Stimulated activated CD4-positive, alpha-beta T cell treated with anti-CD3 and anti-CD28 coated beads, Interleukin-4, amount 100 ng/mL, for 48 hours (primary cell): ENCODE measurements at places on chromosomes 5 and 9.

DNA sequence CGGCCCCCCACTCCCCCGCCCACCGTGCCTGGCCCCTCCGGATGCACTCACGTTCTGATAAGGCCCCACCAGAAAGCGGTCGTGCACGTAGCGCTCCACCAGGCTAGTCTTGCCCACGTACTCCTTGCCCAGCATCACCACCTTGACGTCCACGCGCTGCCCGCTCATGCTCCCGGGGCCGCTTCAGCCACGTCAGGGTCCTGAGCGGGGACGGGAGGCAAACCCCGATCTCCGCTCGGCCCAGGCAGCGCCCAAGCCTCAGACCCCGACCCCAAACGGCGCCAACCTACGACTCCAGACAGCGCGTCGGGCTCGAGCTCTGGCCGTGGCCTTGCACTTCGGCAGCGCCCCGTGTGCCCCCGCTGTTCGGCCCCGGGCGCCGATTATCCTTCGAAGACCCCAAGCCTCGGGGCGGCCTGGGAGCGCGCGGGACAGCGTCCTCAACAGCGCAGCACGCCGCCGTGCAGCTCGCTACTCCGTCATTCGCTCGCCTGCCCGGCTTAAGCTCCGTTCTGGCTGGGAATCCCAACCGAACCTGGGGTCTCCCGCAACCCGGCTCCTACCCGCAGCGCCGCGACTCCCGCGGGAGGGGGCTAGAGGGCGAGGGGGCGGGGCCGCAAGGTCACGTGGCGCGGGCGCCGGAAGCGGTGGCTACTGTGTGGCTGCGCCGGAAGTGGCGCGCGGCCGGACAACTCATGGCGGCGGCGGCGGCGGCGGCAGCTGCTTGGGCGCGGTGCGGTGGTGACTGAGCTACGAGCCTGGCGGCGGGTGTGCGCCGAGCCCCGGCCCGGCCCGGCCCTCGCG, at the start of the genes PRELID1 and RAB24:
TSS of gene PRELID1 (plus strand) at position 679 of the 804 bp plus-strand sequence. CDS start 187 bp downstream, outside the sequence.
TSS of gene RAB24 (minus strand) at position 599 of the 804 bp plus-strand sequence. CDS start at position 168, 431 bp downstream.
- peak; percentile 88 for DNase-seq

DNA sequence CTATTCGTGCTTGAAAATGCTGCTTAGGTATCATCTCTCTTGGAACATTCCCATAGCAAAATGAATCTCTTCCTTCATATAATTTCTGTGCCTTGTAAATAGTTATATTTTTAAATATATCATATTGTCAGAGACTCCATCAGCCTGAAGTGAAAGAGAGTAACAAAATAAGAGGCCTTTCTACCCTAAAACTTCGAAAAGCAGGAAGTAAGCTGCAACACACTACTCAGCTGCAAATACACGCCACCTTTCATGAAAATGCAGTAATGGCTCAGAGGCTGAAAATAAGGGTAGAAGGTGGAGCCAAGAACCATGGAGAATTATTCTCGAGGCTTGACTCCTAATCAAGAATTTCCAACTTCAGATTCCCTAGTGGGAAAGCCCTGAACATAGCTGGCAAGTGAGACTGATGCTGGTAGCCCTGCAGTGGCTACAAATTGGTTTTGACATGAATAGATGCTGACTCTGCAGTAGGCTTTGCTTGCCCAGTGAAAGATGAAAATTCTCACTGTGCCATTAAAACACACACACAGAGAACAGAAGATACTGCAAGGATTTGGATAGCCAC, 30.2 kb upstream of the PTGER4 start:
- no peak for DNase-seq

- DNase-seq = no peak
Measured at GRCh38 chr9:120920806-120921178, 5.8 kb downstream of the TRAF1 start.

DNA sequence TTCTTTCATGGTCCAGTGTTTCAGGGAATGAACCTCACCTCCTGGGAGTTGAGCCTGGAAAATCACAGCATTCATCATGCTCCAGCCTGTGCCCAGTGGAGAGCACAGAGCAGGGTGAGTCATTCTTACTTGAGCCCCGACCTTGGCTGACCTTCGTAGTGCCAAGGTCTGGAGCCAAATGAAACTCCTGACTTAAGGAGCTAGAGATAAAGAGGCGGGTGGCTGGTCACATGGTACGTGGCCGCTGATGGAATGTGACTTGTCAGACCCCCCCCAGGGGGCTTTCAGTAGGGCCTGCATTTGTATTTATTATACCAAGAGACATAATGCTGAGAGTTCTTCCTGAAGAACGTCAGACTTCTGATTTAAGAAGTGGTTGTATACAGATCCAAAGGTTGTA, 15.0 kb upstream of the PIP5K1B start:
- no peak for DNase-seq

DNA sequence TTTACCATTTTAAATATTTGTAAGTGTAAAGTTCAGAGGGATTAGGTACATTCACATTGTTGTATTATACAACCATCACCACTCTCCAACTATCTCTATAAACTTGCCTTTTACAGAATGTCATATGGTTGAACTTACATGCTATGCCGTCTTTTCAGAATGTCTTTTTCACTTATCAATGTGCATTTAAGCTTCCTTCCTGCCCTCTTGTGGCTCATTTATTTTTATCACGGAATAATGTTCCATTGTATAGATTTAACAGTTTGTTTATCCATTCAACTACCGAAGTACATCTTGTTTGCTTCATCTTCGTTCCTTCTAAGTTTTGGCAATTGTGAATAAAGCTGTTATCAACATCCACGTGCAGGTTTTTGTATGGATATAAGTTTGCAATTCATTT, 133.3 kb upstream of the C6 start:
- DNase-seq = no peak

DNA sequence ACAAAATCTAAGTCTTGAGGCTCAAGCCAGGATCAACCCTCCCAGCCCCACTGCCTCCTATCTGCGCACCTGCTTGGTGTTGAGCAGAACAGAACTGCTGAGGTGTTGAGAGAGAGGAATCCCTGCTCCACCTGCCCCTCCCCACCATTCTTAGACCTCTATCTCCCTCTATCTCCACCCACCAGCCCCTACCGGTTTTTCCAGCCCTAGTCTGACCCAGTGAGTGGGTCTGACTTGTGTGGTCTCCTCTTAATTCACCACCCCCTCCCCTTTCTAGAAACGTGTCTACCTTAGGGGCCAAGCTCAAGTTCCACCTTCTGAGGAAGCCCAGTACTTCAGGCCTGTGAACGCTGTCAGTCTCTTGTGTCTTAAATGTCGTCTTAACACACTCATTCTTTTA, 93.7 kb downstream of the ARHGAP26 start:
- no peak for DNase-seq

- no peak for DNase-seq
Measured at GRCh38 chr5:115565233-115565632, 20.7 kb upstream of the FEM1C start.
